Activated CD4-positive, alpha-beta T cell treated with anti-CD3 and anti-CD28 coated beads, Interleukin-2, amount 50 U/mL, for 16 hours (primary cell): ENCODE measurements at places on chromosomes 1 and 21.

- no peak for DNase-seq
Measured at GRCh38 chr1:119556423-119556822, 49.4 kb downstream of the HSD3B1 start.

GRCh38 chr1:22350924-22351767 lies 100.5 kb upstream of the ZBTB40 start:
- DNase-seq, result no peak

GRCh38 chr1:51750218-51750617 lies 128.3 kb downstream of the NRDC start:
- no peak for DNase-seq

DNA sequence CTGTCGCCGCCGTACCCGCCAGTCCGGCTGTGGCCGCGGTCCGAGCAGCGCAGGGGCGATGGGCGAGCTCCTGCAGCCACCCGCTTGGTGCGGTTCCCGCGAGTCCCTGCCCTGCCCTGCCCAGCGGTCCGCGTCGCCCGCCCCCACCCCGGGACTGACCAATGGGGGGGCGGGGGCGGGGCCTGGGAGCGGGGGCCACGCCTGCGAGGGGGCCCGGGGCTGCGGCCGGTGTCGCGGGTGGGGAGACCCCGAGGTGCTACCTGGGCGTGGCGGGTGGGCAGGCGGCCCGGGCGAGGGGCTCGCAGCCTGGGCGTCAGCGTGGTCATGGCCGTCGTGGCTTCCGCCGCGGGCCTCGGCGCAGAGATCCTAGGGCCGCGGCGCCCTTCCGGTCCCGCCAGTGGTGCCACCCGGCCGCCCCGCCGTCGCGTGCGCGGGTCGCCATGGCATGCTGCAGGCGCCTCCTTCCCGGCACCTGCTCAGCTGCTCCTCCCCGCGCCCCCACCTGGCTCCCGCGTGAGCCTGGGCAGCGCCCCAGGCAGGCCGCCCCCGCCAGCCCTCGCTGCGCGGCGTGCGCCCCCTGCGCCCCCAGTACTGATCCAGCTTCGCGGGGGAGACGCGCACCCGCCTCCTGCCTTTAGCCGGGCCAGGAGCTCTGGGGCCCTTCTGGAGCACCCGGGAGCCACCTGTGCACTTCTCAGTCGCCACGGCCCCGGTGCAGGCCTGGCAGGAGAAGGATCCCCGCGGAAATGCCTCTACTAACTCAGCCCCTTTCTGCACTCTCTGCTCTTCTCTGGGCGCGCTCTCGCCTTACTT lies at the start of gene BMP8B:
Gene BMP8B (minus strand): TSS at position 108 of the 813 bp plus-strand sequence. CDS start 380 bp downstream, outside the sequence.
- DNase-seq, result peak; percentile 40

- peak; percentile 68 for DNase-seq
Measured at GRCh38 chr1:22428672-22429071, 23.0 kb upstream of the ZBTB40 start.

- DNase-seq, result no peak
Measured at GRCh38 chr1:241895013-241895412, 47.0 kb downstream of the EXO1 start.
